ENCODE measurements at places on chromosomes 4 and X.
A peak's percentile ranks its signal among the peaks of the same experiment; 100 is the strongest.

- no peak for DNase-seq
These were observed 59.0 kb downstream of the EVC start for GRCh38 chr4:5770051-5770450.

DNA sequence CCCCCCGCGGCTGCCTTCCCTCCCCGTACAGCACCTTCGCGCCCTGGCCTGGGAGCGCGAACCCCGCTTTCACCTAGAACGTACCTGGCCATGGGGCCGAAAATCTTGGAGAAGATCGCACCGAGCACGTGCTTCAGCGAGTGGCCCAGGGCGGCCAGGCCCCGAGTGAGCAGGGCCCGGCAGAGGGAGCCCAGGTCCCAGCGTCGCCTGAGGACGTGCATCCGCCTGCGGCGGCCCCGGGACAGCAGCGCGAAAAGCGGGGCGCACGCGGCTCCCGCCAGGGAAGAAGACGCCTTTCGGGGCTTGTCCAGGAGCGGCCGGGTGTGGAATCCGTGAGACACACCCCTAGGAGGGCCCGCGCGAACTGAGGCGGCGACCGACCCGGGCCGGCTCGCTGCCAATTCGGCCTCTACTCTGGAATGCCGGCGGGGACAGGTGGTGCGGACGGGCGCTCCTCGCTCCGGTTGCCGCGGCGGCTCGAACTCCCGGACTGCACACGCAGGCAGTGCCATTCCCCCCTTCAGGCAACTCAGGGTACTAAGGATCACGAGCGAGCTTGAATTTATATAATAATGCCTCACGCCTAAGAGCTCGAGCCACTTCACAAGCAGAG lies at the start of gene HS6ST2:
HS6ST2 (minus strand) TSS at position 539 of the 613 bp plus-strand sequence.
- peak; percentile 28 for DNase-seq

DNA sequence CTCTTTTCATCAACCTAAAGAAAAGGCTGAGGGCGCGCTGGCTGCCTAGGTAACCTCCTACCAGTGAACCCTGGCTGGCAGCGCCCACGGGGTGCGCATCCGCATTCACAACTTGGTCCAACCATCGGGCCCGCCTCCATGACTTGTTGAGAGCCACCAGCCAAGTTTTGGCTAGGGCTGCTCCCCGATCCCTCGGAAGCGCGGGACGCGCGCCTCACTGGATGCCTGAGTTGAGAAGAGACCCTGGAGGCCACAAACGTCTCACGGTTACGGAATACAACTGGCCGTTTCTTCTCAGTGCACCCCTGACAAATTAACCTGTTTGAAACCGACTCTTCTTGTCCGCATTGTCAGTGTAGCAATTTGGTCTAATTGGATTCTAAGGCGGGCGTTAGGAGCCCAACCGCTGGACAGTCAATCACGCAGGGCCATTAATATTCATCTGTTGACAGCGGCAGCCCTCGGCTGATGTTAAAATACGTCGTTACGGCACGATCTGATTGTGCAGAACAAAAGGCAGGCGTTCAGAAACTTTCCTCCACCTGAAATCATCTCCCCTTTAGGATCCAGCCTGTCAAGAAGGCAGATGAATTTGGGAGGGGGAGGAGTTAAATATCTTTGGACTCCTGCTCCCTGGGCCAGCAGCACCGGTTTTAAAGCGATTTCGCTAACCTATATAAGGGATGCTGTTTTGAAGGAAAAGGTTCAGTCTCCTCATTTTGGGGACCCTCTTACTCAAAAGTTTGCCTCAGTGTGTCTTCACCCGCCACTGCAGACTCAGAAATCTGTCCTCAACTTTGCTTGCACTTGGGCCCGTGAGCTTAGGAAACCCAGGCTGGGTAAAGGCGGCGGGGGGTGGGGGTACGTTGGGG lies 1.2 kb downstream of the GPC3 start:
- DNase-seq, result no peak

DNA sequence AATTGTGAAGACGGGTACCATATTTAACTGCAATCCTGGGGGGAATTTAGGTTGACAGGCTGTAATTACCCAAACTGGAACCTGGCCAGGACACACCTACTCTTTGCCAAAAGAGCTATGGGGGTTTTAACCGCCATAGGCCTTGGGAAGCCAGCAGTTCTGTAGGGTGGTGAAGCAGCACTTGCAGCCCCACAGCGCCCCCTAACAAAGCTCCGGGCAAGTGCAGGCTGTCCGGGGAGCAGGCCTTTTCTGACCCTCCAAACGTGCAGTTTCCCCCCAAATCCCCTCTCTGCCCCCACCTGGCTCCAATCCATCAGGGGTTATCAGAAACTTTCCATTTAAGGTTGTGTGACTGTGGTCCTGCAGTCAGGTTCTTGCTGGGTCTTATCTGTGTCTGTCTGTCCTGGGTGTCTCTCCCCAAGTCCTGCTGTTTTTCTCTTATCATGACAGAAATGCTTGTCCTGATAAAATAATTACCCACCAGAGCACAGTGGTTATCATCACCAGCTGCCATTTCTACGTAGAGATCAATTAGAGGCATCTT lies 350.9 kb downstream of the MID1IP1 start:
- DNase-seq, result peak; percentile 22

GRCh38 chr4:185671066-185671465 lies 135.8 kb upstream of the PDLIM3 start:
- no peak for DNase-seq

GRCh38 chr4:169226565-169226964 lies 44.2 kb downstream of the SH3RF1 start:
- DNase-seq, result no peak
